Cerebellum (tissue), 4 donors: ENCODE measurements at places on chromosomes 7 and 10.

GRCh38 chr7:31857172-31857571 is 170.2 kb downstream of the PPP1R17 start:
- no peak for DNase-seq

DNA sequence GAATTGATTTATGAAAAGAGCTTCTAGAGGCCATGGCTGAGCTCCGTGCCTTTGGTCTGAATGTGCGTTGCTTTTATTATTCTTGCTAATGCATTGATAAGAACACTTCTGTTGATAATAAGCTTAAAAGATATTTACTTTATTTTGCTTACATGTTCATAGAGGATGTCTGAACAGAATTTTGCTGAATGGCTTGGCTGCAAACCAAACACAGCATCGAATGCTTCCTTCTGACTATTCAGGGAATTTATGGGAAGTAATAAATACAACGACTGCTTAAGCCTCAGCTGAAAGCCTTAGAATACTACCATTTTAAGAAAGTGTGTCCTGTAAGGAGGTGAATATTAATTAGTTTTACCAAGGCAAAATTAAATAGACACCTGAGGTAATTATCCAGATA is 643.5 kb upstream of the POT1 start:
- no peak for DNase-seq

- DNase-seq = peak; percentile 75
Measured at GRCh38 chr10:97570789-97571471, 1.6 kb upstream of the ANKRD2 start.

DNA sequence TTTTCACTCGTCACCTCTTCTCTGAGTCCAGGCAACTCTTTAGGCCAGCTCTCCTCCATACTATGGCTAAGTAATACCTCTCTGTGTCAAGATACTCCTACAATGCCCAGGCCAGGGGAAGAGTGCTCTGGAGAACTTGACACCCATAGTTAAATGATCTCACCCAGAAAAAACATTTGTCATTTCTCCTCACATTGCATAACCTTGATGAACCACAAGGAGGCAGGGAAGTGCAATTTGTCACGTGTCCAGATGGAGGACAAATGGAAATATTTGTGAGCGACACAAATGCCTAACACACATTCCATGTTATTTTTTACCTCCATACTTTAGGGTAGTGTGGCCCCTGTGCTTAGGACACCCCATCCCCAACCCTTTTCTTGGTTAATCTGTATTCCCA is 78.3 kb downstream of the HTR7 start:
- DNase-seq = no peak

DNA sequence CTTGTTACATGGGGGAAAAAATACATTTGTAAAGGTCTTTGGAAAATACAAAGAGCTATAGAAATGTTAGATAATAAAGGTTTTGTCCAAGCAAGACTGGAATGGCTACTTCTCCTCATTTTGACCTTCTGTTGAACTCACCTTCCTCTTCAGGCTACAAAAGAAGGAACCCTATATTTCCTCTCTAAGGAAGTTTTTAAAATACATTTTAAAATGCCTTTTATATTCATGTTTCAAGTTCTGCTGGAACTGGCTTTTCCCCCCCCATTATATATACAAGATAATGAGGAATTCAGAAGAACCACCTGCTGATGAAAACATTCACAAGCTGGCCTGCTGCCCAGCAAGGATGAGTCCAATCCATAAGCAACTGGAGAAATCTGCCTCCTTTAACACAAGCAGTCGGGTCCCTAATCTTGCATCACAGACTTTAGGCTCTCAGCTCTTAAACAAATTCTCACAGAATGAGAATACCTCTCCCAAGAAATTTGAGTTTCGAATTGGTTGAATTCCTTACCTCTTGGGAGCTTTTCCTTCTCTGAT is 44.6 kb downstream of the MTERF1 start:
- DNase-seq = no peak

- peak; percentile 56 for DNase-seq
Measured at GRCh38 chr10:112949875-112950507, at the start of gene TCF7L2. Gene TCF7L2, plus strand, starts transcription at chr10:112950247. Its CDS starts 510 bp downstream, at chr10:112950757.

DNA sequence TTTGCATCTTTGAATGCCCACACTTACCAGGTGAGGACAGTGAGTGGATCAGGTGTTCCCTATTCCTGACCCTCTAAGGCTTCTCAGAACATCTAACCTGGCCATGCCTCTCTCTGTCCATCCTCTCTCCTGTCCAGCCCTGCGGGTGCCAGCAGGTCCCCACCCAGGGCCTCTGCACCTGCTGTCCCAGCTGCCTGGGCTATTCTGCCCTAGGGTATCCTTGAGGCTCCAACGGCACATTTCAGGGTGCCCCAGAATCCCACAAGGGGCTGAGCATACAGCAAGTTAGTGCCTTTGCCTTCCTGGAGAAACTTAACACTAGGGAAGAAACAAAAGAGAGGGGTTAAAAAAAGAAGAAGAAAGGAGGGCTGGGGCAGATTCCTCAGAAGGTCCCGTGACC is 107.4 kb downstream of the UNCX start:
- no peak for DNase-seq

- no peak for DNase-seq
Measured at GRCh38 chr10:101094121-101094879, 32.5 kb downstream of the KAZALD1 start.

GRCh38 chr7:112143136-112143535 is 63.1 kb downstream of the DOCK4 start:
- no peak for DNase-seq

DNA sequence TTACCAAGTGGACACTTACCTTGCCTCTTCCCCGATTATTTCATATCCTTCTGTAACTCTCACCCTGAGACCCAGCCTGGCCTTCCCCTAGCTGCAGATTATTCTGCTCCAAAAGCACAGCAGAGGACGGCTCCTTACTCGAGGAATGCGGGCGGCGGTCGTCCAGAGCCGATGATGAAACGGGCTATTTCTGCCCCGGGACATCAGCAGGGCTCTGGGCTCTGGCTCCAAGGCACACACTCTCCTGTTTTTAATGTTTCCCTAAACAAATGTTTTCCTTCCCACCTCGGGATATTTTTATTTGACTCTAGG is 343 bp upstream of the C10orf71 start:
- no peak for DNase-seq

DNA sequence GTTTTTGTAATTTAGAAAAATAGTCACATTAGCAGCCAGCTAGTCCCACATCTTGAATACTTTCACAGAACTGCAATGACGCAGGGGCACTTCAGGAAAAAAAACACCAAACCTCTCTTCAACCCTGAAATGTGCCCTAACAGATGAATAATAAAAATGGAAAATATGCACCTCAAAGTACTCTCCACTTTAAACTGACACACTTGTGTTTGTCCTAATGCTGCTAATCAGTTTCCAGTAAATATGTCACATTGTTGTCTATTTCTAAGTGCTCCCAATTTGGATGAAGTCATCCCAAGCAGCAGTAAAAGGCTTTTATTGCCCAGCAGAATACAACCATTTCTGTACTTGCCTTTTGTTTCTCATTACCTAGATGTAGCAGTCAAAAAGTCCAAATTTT is 86.7 kb downstream of the PARD3 start:
- DNase-seq = no peak

GRCh38 chr7:75637854-75638593 is 100.7 kb downstream of the HIP1 start:
- DNase-seq = no peak

DNA sequence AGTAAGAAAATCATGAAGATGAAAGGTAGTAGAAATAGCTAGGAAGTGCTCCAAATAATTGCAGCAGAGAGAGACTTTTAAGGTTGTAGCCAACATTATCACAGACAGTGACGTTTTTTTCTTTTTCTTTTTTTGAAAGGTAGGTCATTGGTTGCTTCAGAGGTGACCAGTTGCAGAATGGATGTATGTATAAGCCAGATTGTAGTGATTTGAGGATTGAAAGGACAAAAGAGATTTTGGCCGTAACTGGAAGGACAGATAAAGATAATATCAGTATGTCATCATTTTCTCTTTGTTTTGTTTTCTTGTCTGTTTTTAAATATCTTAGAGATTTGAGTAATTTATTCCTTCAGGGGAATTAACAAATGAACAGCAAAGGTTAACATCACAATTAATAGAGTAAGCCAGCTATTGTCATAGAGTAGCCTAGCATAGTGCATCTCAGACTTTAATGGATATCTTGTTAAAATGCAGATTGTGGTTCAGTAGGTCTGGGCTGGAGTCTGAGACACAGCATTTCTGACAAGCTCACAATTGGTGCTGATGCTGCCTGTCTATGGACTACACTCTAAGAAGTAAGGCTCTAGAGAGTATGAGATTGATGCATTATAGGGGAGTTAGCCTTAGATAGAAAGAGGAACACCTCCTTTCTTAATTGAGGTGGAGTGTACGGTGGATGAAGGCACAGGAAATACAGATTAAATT is 28.3 kb downstream of the CDK13 start:
- DNase-seq = no peak

DNA sequence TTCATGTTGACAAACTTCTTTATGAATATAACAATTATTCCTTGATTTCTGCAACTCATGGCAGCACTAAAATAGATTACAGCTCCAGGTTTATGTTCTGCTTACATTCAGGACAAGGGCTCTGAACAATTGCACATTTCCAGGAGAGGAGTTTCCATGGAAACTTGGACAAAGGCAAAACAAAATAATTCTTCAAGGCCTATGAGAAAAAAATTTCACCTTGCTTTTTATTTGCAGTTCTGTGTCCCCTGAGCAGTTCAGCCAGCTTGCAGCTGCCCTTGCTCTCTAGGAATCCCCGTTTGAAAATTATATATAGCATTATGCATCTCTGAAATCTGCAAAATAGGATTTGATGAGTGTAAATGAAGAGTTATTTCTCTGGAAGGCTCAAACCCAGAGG is 71.7 kb downstream of the ARL4A start:
- no peak for DNase-seq

- DNase-seq = peak; percentile 24
Measured at GRCh38 chr10:12214763-12215218, 18.8 kb downstream of the CDC123 start.

GRCh38 chr10:48802611-48803071 is 118.0 kb downstream of the WDFY4 start:
- no peak for DNase-seq

- DNase-seq = no peak
Measured at GRCh38 chr7:129089521-129090212, 34.8 kb upstream of the TNPO3 start.

DNA sequence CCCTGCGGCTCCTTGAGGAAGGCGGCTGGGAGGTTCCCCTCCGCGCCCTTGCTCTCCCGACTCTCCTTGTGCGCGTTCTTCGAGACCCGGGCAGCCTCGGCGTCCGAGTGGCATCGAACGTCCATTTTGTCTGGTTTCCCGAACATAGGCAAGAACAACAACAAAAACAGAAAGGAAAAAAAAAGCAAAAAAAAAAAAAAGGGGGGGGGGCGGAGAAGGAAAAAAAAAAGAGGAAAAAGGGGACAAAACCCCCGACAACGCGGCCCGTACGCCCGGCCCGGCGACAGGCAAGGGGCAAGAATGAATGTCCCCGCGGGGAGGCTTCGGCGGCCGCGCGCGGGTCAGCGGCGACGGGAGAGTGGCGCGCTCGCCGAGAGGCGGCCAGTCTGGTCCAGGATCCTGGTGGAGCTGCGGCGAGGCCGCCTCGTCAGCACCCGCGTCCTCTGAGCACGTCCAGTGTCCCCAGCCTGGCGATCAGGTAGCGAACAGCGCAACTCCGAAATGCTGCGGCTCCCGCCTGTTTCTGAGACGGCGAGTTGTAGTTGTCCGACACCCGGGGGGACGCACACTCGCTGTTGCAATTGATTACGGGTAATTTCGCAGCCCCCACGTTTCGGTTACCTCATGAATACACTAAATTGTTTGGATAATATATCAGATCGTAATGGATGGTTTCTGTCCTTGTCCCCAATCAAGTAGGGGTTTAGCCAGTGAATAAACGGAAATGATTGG is at the start of gene VAX1:
VAX1 (minus strand) TSS at position 360 of the 732 bp plus-strand sequence; CDS start at position 146, 214 bp downstream.
- DNase-seq = no peak

GRCh38 chr7:2480070-2480408 is 3.8 kb upstream of the GRIFIN start:
- no peak for DNase-seq

DNA sequence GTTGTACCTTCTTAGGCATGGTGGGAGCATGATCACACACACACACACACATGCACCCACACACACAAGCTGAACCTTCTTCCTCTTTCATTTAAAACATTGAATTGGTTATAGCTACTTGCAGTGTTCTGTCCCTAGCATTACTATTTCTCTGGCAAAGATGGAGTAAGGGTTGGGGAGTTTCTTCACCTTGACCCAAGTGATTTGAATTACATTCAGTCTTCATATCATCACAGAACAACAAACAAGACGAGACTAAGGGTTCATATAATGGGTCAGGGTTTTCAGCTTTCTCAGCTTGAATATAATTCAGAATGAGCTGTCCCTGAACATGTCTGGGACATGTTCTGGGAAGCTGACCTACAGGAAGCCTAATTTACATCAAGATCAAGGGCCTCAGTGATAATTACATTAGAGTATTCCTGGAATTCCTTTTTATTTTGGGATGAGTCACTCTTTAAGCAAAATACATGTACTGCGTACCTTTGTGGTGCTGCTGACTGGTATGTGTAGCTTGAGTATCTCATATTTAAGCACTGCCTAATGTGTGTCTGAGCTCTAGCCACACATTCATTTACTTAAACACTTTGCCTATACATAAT is 213.5 kb upstream of the TMEM229A start:
- no peak for DNase-seq

GRCh38 chr10:33352175-33352574 is 17.7 kb upstream of the NRP1 start:
- DNase-seq = no peak
